ENCODE measurements at places on chromosomes 5 and 9. TPM values are rescaled to one million over a fixed set of nuclear protein-coding genes. Genes with fewer than 3 reads are reported as not detected.

- DNase-seq = no peak
Measured at GRCh38 chr9:131845305-131846298, 105.7 kb upstream of the RAPGEF1 start.

- DNase-seq = no peak
Measured at GRCh38 chr5:362189-362588, 40.7 kb downstream of the AHRR start.

DNA sequence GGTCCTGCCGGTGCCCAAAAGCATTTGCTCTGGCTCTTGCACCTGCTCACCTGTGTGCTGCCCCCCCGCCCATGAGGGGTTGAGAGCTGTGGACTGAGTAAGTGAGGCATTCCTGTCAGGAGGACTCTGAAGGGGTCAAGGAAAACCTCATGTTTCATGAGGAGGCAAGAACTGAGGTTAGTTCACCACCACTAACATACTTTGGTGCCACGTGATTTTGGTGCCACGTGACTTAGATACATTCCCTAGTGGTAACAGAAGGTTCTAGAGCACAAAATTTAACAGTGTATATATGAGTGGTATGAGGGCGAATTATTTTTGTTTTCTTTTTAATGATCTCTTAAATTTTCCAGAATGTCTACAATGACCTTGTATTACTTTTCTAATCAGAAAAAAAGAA lies 6.3 kb upstream of the IL12B start:
- no peak for DNase-seq

DNA sequence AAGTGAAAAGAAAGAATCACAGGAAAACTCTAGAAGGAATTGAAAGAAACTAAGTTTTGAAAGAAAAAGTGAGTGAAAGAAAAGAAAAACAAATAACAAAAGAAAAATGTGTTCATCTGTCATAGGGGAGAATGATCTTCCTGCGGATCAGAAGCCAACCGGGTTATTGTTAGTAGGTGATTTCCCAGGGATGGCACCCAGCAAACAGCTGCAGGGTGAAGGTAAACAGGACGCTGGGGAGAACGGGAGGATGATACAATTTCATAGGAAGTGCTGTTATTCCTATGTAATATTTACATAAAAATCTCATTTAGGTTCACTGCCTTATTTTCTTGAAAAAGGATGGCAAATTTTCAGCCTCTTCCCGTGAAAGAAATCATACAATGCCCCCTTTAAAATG lies 72.4 kb upstream of the LHFPL2 start:
- DNase-seq = no peak

- no peak for DNase-seq
Measured at GRCh38 chr5:157067005-157067404, 8.1 kb upstream of the HAVCR1 start.

GRCh38 chr5:150142185-150142958 lies 13.3 kb downstream of the PDGFRB start:
- DNase-seq = no peak

- DNase-seq = no peak
Measured at GRCh38 chr5:151388960-151389359, 41.6 kb upstream of the SLC36A2 start.

DNA sequence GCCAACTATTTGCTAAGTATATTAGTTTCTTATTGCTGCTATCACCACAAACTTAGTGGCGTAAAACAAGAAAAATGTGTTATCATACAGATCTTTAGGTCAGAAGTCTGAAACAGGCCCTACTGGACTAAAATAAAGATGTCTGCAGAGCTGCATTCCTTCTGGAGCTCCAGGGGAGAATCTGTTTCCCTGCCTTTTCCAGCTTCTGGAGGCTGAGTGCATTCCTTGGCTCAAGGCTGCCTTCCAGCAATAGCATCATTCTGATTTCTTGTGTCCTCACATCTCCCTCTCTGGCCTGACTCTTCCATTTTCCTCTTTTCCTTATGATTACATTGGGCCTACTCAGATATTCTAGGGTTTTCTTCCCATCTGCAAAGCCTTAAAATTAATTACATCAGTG lies 15.9 kb downstream of the MAN2A1 start:
- no peak for DNase-seq

Gene MAMDC2
- polyA plus RNA-seq = 1.1 TPM

Gene ELAVL2
- polyA plus RNA-seq = 0.06 TPM

Gene PCDHB9
- 0.14 TPM for polyA plus RNA-seq

DNA sequence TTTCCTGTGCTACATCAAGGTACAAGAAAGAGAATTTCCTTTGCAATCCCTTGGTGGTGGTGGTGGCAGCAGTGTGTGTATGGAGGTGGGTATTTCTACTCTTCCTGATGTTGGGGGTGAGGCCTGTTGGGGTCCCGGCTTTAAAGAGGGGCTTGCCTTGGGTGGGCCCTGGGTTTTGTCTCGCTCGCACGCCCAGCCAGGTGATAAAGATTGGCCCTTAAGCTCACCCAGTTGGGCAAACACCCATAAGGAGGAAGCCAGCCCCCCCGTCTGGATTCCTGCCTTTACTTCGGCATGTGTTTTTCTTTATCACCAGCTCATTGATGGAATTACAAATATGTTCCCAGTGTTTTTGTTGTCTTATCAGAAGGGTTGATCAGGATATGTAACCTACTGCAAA lies 16.0 kb upstream of the SARDH start:
- no peak for DNase-seq

DNA sequence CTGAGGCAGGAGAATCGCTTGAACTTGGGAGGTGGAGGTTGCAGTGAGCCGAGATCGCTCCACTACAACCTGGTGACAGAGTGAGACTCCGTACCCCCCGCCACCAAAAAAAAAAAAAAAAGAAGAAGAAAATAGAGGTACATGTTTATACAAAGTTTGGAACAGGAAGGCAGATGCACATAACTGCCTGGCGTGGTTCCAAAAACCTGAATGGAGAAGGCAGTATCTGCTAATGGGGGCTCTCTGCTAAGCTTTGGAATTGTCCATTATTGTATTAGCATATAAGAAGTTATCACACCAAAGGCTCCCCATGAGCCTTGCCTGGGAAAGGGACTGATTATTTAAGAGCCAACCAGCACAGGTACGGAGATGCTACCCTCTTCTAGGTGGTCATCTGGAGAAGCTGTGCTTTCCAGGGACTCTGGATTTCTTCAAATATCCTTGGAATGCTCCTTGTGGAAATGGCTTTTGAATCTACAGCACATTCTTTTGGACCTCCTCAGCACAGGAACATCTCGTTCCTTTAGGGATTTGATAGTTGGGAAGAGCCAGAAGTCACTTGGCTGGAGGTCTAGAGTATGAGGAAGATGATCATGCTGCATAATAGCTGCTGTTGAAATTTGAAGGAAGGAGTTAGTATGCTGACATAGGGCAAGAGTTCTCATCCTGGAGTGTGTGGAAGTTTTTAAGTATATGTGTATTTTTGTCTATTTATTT lies 42.5 kb upstream of the ABCA1 start:
- no peak for DNase-seq

Gene RABGAP1
- 17.8 TPM for polyA plus RNA-seq

DNA sequence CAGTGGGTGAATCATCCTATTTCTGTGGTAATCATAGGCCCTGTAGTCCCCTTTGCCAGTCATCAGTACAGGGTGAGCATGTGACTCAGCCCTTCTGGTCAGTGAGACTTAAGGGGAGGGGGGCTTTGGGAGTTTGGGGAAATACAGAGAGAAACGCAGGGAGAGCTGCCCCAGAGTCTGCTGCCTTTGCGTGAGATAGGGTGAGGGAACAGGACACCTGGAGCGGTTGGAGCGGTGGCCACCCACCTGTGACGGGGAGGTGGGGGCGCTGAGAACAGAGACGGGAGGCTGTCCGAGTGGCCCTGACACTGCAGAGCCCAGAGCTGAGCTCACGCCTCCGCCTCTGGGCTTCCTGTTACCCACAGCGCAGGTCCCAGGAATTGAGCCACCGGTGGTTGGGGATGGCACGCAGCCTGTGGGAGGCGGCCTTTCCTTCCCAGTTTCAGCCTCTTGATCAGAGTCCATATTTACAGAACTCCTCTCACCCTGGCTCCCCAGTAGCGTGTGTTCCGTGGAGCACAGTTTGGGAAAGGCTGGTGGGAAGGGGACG lies 92.0 kb upstream of the ERCC6L2 start:
- no peak for DNase-seq

DNA sequence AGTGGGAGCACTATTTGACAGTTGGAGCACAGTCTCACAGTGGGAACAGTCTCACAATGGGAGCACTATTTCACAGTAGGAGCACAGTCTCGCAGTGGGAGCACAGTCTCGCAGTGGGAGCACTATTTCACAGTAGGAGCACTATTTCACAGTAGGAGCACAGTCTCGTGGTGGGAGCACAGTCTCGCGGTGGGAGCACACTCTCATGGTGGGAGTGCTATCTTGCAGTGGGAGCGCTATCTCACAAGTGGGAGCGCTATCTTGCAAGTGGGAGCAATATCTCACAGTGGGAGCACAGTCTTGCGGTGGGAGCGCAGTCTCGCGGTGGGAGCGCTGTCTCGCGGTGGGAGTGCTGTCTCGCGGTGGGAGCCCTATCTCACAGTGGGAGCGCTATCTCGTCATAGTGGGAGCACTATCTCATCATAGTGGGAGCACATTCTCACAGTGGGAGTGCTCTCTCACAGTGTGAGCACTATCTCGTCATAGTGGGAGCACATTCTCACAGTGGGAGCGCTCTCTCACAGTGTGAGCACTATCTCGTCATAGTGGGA lies 56.1 kb downstream of the MED10 start:
- DNase-seq = no peak

DNA sequence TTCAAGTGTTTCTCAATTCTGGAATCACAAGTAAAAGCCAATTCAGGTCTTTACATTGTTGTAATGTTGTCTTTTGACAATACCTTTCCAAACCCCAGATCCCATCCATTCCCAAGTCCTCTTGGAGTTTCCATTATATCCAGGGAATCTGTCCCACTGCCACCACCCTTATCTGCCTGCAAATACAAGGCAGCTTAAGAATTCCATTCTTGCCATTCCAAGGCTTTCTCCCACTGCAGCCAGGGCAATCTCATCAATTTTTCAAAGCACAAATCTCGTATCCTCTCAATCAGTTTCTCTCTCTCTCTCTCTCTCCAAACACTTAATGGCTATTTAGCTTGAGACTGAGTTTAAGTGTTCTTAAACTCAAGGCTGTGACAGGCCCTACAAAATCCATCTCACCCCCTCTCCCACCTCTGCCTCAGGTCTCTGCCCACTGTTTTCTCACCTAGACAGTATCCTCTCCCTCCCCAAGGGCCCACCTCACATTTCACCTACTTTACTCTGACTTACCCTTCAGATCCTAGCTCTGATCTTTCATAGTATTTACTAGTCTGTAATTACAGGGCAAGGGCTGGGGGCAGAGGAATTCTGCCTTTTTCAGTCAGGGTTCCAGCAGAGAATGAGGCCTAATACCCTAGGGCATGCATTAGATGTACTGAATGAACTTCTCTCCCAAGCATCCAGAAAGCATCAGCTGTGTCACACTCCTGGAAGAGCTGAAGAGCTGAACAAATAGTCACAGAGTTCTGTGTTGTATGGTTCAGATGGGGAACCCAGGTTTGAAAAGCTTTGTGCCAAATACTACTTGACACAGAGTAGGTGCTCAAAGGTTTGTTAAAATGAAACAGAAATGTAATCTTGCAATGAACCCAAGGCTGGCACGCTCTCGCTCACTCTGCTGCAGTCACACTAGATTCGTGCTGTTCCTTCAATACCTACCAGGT lies 46.0 kb downstream of the RAPGEF1 start:
- DNase-seq = no peak
